ENCODE measurements at places on chromosomes 1 and 21.

DNA sequence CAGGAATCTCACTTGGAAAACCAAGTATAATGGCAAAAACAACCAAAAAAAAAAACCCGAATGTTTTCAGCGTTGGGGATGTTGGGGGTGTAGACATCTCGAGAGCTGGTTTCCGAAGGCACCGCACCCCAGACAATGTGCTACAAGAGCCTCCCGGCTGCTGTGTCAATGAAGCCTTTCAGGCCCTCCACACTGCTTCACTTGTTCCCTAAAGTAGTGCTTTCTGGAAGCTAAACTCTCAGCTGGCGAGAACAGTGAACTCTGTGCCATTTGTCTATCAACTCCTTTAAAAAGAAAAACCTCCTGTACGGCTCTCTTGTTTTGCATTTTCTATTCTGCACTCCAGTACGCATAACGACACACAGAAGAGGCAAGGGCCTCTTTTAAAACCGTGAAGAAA lies 32.5 kb downstream of the PLEKHO1 start:
- no peak for DNase-seq

DNA sequence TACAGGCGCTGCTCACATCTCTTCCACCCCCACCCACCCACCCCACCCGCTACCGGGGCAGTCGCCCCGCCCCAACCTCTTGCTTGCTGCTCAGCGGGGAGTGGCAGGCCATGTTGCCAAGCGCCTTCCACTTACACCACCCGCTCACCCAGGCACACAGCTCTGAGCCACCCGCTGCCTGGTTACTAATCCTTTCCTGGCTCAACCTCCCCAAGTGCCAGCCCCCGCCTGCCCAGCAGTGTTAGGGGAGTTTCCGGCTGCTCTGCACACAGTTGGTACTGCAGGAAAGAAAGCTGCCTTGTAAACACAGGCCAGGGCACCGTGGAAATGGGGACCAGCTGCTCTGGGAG lies 56.2 kb downstream of the LACTBL1 start:
- DNase-seq: no peak

GRCh38 chr1:172517081-172517480 lies 15.9 kb upstream of the SUCO start:
- DNase-seq: no peak

- no peak for DNase-seq
These were observed 7.6 kb upstream of the INPP5B start for GRCh38 chr1:37954316-37954971.

GRCh38 chr1:110708974-110709440 lies 34.3 kb upstream of the KCNA3 start:
- DNase-seq: no peak

DNA sequence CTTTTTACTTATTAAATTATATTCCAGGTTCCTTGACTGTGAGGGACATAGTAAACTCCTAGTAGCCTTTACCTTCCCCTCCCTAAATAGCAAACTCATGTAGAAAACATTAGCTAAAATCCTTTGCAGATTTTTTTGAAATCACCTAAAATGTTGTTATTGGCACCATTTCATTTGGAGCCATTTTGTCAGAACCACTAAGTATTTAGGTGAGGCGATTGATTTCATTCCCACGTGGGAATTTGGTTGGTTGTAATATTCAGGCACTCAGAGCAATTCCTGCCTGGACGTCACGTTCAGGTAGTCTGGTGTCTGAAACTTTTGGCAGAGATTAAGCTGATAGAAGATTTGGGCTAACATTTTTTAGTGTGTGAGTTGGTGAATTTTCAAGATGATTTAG lies 84.3 kb downstream of the CAMTA1 start:
- DNase-seq: no peak

DNA sequence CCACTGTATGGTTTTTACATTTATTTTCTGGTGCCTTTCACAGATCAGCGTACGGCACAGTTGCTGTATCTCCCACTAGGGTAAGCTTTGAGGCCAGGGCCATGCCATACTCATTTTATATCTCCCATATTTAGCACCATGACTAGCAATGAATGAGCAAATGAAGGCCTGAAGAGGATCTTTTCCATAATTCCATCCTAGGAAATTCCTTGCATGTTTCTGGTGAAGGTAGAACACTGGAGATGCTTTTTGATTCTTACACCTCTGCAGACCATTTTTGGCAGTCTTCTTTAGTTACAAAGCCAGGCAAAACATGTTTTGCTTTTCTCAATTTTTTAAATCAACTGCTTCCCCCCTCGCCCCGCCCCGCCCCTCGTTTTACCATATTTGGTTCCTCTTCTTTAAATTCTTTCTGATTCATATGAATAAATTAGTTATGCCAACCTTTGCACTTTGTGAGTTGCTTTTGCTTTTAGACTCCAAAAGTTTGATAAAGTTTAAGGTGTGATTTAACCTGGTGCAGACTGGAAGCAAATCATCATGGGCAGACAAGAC lies 78.9 kb upstream of the AK4 start:
- DNase-seq: no peak

- no peak for DNase-seq
These were observed 12.1 kb upstream of the C1orf174 start for GRCh38 chr1:3911981-3912808.

GRCh38 chr1:171245458-171246064 lies 2.7 kb upstream of the FMO1 start:
- no peak for DNase-seq

DNA sequence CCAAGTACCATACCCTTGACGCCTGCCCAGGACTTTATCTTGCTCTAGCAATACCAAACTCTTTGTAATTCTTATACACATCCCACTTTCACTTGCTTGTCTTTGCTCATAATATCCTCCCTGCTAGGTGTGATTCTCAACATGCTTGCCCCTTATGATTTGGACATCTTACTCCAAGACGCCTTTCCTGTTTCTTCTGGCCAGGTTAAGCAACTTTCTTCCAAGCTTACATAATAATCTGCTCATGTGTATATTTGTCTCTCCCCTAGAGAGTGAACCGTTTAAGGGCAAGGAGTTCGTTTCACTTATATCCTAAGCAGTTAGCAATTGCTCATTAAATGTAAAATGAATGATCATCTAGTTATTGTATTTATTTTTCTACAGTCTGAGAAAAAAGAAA lies 21.8 kb downstream of the CRYZL1 start:
- no peak for DNase-seq

DNA sequence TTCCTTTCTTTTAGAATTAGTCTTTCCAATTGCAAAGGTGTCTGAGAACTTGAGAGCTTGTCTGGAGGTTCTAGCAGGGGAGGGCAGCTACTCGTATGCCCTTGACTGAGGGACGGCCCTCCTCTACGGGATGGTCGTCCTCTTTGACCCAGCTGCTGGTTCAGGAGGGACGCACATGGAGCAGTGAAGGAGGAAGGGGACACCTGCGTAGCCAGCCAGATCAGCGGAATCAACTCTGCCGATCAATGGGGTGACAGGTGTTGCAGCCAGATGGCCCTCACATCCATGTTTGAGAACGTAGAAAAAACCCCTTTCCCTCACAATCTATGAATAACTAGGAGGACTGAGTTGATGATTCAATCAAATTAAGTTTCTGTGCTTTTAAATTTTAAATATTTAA lies 15.7 kb upstream of the A3GALT2 start:
- DNase-seq: no peak
